A549 treated with AZD2906 at 1 μM for 4 hours (cell line): ENCODE measurements at places on chromosomes 7 and 10. TPM values are rescaled to one million over a fixed set of nuclear protein-coding genes. Genes with fewer than 3 reads are reported as not detected.

COL17A1 gene
- 1.3 to 2.4 TPM (median 1.8 TPM) in 5 replicates for total RNA-seq

WNT8B gene
- 0.03 TPM in 1 of 5 replicates, not detected in the others for total RNA-seq

CHPF2 gene
- total RNA-seq, result 38.8 to 44.8 TPM (median 43.5 TPM) in 5 replicates

ZNF438 gene
- 1.6 to 1.9 TPM (median 1.7 TPM) in 5 replicates for total RNA-seq

WDR11 gene
- 19.0 to 26.5 TPM (median 23.0 TPM) in 5 replicates for total RNA-seq

CLRN3 gene
- total RNA-seq, result not detected in 5 replicates

SLC26A3 gene
- 0.02 to 0.05 TPM in 2 of 5 replicates, not detected in the others for total RNA-seq

FKBP9 gene
- total RNA-seq, result 71.4 to 143 TPM (median 85.5 TPM) in 5 replicates

SUGCT gene
- total RNA-seq, result 0.64 to 1.4 TPM (median 1.1 TPM) in 5 replicates

TMEM178B gene
- 1.1 to 1.5 TPM (median 1.3 TPM) in 5 replicates for total RNA-seq

ETV1 gene
- total RNA-seq, result 1.8 to 2.6 TPM (median 2.1 TPM) in 5 replicates

PITRM1 gene
- total RNA-seq, result 78.4 to 80.3 TPM (median 79.2 TPM) in 5 replicates

NUTM2B gene
- 0.19 to 0.42 TPM (median 0.26 TPM) in 5 replicates for total RNA-seq

ZCWPW1 gene
- total RNA-seq, result 1.1 to 1.9 TPM (median 1.5 TPM) in 5 replicates

RAMP3 gene
- not detected in 5 replicates for total RNA-seq

SORCS1 gene
- total RNA-seq, result 0.10 TPM in 1 of 5 replicates, not detected in the others

THSD7A gene
- 1.4 to 2.4 TPM (median 1.9 TPM) in 5 replicates for total RNA-seq

NPC1L1 gene
- total RNA-seq, result 0.06 to 0.09 TPM (median 0.08 TPM) in 5 replicates

IL15RA gene
- total RNA-seq, result 1.8 to 3.2 TPM (median 2.3 TPM) in 5 replicates

MOGAT3 gene
- total RNA-seq, result not detected in 5 replicates

RASA4B gene
- total RNA-seq, result 1.2 to 2.1 TPM (median 1.5 TPM) in 5 replicates

SLC13A1 gene
- not detected in 5 replicates for total RNA-seq
